Left ventricle myocardium superior (tissue), 1 donor: ENCODE measurements at places on chromosomes 5 and 9. TPM values are rescaled to one million over a fixed set of nuclear protein-coding genes. Genes with fewer than 3 reads are reported as not detected.

TAF11L5 gene
- not detected for total RNA-seq

IFNA21 gene
- not detected for total RNA-seq

- no peak for DNase-seq
These were observed 12.2 kb downstream of the SLC25A25 start for GRCh38 chr9:128080206-128080605.

DNA sequence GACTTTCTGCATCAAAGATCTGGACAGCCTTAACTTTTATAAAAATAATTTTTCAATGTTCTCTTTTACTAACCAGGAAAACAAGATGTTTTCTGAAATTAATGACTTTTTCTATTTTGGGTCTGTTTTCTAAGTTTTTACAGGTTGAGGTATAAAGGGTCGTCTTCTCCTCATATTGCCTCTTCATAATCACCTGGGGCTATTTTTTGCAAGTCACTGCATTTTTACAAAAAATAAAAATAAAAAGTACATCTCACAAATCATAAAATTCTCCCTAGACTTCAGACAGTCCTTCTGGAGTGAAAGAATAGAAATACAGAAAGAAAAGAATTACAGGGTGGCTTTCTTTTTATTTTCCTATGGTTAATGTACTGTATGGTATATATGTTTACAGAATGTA is 168.5 kb downstream of the PALM2AKAP2 start:
- no peak for DNase-seq
